Mammary epithelial cell (primary cell): ENCODE measurements at places on chromosomes 6 and 20.

GRCh38 chr6:113668641-113669408, 188.3 kb upstream of the MARCKS start:
- DNase-seq: no peak

GRCh38 chr20:51828762-51829161, 26.4 kb upstream of the SALL4 start:
- DNase-seq: no peak

GRCh38 chr6:149320796-149321195, 3.3 kb downstream of the TAB2 start:
- no peak for DNase-seq

- DNase-seq: no peak
Measured at GRCh38 chr6:106324726-106325335, 729 bp downstream of the ATG5 start.

DNA sequence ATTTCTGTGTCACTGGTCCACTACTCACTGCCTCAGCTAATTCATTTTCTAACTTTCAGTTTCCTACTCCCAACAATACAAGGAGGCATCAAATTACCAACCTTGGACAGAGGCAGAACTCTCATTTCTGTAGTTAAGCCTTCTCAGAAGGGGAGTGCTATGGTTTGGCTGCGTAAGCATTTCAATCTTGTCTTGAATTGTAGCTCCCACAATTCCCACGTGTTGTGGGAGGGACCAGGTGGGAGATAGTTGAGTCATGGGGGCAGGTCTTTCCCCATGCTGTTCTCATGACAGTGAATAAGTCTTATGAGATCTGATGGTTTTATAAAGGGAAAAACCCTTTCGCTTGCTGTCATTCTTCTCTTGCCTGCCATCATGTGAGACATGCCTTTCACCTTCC, 22.9 kb downstream of the HLA-DRA start:
- DNase-seq: peak; percentile 5

GRCh38 chr6:33908025-33908424, 104.2 kb upstream of the MLN start:
- no peak for DNase-seq

DNA sequence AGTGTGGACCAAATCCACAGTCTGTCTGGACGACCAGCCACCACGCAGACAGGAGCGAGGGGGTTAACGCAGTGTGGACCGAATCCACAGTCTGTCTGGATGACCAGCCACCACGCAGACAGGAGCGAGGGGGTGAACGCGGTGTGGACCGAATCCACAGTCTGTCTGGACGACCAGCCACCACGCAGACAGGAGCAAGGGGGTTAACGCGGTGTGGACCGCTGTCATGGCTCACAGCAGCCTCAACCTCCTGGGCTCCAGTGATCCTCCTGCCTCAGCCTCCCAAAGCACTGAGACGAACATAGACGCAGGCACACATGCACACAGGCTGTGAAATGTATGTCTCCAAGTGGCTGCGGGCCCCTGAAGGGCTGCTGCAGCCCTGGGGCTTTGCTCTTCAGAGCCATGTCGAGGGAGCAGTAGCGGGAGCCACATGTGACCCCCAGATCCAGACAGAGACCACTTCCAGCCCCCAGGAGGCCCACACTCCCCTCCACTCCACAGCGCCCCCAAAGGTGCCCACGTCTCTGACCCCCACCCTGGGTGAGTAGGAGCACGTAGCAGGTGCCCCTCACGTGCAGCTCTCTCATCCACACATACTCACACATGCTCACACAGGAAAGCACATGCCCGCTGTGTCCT, 98.1 kb downstream of the YTHDF1 start:
- DNase-seq: no peak

GRCh38 chr20:35305682-35306556, 13.7 kb upstream of the FAM83C start:
- DNase-seq: peak; percentile 100

- DNase-seq: no peak
Measured at GRCh38 chr20:38119446-38119845, 45.6 kb downstream of the TGM2 start.

GRCh38 chr6:117142995-117143394, 122.4 kb upstream of the VGLL2 start:
- no peak for DNase-seq

DNA sequence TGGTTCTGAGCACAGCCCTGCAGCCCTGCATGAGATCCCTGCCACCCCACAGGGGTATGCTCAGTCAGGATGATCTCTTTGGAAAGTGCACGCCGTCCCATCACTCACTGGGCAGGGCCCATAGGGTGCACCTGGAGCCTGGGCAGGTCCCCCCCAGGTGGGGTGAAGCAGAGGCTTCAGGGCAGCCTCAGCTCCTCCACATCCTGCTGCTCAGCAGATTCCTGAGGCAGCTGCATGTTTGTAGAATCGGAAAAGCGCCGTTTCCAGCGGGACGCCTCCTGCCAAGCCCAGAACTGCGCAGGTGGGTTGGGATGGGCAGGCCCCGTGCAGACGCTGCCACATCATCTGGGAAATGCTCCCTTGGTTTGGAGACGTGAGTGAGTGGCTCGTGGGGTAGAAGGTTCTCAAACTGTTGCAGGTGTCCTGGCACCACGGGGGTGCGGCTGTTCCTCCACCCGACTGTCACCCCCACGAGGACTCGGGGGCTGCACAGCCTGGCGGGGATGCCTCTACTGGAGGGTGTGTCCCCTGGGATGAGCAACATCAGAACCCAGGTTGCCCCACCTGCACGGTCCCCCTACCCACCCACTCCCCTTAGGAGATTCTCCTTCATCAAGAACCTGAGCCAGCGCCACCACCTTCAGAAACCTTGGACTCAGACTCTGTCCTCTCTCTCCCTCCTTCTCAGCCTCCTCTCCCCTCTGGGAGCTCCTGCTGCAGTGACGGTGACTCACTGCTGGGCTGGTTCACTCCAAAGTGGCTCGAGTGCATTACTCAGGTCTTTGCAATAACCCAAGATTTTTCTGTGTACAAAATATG, 334.1 kb downstream of the TAF4 start:
- DNase-seq: peak; percentile 50

DNA sequence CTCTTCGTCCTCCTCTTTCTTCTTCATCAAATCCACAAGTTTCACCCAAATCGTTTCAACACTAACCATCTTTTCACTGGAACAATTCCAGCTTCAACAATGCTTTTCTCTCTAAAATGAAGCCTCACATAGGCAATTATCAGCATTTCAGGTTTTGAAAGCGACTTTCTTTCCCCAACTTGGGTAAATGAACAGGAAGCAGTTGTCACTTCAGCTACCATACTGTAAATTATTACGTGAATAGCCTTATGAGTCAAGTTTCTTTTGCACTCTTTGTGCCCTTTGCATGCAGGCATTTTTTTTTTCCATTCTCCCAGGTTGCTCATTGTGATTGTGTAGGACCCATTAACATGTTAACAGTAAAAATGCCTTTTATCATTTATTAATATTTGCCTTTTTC, 121.7 kb upstream of the BTBD3 start:
- no peak for DNase-seq

DNA sequence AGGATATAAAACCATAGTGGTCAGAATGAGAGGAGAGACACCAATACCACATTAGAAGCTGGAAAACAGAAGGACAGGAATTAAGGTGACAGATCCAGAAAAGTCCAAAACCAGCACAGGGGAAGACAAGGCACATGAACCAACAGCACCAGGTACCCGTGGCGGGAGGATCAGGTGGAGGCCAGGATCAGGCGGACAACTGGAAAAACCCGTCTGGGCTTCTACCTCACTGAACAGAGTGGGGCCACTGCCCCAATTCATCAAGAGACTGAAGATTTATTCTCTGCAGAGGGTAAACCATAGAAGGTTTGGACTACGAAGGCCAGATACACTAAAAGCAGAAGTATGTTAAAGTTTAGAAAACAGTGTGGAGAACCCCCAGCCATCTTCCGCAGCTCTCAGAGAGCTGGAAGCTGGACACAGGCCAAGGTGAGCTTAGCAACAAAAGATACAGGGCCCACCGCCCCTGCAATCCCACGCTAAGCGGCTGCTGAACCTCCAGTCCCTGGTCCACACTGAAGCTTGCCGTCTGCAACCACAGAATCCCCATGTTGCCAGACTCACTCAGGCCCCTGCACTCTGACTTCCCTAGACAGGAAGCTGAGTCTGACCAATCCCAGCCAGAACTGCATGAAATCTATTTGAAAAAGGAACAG, 29.9 kb downstream of the ABHD12 start:
- DNase-seq: no peak

DNA sequence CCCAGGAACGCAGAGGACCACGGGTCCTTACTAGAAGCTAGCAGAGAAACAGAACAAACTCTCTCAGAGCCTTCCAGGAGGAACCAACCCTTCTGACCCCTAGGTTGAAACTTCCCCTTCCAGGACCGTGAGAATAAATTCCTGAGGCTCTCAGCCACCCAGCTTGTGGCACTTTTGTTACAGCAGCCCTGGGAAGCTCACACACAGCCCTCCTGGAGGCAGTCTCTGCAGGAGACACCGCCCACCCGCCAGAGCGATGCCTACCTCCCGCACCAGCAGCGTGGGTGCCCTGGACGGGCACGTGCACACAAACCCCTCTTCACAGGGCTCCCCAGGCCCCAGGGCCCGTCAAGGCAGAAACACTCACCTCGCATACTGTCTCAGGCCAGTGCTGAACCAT, 4.2 kb downstream of the RNASET2 start:
- no peak for DNase-seq

GRCh38 chr6:73515204-73515655, 5.6 kb downstream of the EEF1A1 start:
- peak; percentile 43 for DNase-seq

DNA sequence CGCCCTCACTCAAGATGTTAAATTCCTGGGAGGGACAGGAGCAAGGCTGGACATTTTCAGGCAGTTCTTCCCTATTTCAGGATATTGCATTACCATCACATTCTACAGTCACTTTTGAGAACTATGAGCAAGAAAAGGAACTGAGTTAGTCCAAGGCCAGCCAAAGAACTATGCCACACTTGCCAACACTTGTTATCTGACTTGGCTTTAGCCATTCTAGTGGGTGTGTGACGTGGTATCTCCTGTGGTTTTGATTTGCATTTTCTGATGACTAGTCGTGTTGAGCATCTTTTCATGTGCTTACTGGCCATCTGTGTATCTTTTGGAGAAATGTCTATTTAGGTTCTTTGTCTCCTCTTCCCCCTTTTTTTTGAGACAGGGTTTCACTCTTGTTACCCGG, 12.0 kb downstream of the XRN2 start:
- DNase-seq: peak; percentile 94

DNA sequence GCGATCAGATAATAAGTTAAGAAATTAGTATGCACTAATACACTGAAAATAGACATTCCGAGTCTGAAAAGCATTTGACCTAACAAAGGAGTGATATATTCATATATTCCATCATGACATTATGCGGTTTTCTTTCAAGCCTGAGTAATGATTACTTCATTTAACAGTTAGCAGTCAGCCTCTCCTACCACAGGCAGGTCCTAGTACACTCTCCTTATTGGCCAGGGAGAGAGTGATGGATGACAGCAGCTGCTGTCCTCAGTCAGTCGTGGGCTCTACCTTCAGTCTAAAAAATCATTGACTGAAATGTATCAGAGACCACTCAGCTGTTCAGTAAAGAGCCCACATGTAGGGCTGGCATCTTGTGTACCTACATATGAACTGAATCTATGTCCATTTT, 33.2 kb upstream of the VGLL2 start:
- DNase-seq: peak; percentile 28

- no peak for DNase-seq
Measured at GRCh38 chr6:49776444-49776843, 10.6 kb downstream of the PGK2 start.

DNA sequence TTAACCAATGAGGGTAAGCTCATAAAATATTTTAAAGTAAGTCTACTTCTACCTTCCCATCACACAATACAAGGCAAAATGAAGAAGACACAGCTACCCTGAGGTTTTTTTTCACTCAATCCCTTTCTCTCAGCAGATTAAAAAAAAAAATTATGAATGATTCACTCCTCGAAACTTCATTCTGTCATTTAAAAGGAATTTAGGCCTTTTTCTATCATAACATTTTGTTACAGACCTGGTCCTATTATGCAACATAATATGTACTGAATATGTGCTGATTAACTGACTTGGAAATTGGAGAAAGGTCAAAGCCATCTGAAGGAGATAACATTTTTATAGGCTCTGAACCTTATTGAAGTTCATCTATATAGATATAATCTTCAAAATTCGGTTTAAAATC, 45.5 kb downstream of the PRL start:
- DNase-seq: peak; percentile 66

- no peak for DNase-seq
Measured at GRCh38 chr6:20207088-20207418, 5.2 kb downstream of the MBOAT1 start.

GRCh38 chr6:36743538-36744303, 46.1 kb downstream of the RAB44 start:
- DNase-seq: no peak

DNA sequence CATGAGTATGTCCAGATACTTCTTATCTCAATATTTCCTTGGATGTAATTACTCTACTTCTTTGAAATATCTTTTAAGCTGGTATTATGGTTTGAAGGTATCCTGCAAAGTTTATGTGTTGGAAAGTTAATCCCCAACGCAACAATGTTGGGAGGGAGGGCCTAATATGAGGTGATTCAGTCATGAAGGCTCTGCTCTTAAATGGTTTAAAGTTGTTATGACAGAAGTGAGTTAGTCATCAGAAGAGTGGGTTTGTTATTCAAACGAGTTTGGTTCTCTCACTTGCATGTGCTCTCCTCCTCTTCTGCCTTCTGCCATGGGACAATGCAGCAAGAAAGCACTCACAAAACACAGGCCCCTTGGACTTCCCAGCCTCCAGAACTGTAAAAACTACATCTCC, 176.3 kb downstream of the KCNQ5 start:
- DNase-seq: peak; percentile 71

GRCh38 chr6:87277123-87277522, 45.3 kb upstream of the SMIM8 start:
- DNase-seq: peak; percentile 23

DNA sequence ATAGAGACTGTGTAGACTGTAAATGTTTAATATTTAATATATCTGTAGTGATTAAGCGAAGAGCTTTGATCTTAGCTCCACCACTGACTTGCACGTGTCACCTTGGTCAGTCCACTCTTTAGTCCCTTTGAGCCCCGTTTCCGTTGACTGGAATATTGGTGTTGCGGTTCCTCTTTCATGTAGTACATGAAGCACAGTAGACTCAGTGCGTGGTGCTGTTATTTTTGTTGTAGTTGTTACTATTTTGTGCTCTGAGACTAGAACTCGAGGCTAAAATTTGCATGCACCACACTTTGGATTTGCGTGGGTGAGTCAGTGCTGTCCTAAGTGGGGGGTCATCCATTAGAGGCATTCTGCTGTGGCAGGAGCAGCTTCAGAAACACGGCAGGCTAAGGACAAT, 291.4 kb downstream of the QKI start:
- no peak for DNase-seq
